ENCODE measurements at places on chromosomes 3 and 15.

DNA sequence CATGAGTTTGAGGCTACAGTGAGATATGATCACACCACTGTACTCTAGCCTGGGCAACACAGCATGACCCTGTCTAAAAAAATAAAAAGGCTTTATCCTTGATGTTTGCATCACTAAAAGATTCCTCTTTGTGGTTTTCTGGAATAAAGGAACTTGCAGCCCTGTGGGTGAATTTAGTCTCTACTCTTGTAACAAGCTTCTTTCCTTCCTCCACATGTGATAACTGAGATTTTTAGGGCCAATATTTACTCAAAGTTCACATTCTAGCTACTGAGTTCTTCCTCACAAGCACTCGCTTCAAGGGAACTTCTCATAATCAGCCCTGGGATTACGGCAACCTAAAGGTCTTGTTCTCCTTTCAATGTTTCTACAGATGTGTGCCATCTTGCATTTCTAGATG is 24.6 kb downstream of the COMMD2 start:
- no peak for DNase-seq

DNA sequence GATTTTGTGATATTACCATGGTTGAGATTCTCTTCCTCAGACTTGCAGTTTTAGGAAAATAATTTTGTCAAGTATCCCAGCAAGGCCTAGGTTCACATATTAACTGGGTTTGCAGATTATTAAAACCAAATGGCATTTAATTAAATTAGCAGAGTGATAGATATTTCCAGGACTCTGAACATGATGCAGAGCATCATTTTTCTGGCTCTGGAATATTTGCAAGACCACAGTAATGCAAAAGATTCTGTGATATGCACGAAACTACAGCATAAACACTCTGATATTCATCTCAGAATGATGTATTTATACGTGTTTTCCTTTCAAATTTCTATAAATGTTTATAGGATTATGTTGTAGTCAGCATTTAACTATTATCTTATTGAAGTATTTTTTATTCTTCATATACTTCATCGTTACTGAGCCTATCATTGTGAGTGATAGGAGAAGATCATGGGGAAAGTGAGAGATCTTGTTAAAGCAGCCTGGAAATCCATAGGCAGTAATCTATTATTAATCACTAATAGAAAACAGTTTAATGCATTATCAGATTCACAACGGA is 1245.6 kb downstream of the OTOL1 start:
- DNase-seq: no peak

DNA sequence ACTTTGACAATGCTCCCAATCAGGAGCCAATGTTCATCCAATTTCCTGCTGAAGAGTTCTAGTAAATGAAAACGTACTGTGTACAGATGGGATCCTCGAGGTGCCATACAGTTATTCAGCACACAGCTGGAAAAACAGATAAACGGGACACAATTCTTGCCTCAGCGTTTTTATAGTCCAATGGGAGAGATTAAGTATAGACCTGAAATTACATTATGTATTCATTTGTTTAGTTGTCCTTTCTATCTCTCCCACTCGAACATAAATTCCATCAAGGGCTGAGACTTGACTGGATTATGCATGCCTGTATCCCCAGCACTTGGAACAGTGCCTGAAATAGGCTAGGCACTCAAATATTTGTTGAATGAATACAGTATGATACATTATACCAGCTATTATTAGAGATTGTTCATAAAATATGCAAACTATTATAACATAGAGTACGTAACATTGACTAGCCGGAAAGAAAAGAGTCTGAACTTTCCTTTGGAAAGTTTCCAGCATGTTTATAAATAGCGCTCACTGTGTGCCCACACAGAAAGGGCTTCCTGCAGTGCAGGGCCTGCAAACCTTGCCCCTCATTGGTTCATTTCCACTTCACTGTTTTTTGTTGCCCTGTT is 27.4 kb upstream of the SNTN start:
- DNase-seq: no peak

DNA sequence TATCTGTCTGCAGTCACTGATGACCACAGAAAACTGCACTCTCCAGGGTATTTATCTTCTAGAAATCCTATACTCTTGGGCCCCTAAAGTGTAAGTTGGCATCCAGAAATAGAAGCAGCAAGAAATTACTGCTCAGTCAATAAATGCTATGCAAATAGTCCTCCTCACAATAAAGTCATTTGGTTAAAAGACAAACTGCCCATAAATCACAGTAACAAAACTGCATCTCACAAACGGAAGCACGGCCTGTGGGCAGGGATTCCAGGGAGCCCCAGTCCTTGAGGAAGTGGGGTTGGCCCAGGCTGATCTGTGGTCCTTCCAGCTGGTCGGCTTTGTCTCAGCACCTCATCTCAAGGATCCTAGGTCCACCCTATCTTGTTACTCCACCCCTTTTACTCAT is 29.7 kb upstream of the SPATA12 start:
- DNase-seq: no peak

- DNase-seq: no peak
These were observed 1.1 kb downstream of the PKM start for GRCh38 chr15:72229947-72230196.

DNA sequence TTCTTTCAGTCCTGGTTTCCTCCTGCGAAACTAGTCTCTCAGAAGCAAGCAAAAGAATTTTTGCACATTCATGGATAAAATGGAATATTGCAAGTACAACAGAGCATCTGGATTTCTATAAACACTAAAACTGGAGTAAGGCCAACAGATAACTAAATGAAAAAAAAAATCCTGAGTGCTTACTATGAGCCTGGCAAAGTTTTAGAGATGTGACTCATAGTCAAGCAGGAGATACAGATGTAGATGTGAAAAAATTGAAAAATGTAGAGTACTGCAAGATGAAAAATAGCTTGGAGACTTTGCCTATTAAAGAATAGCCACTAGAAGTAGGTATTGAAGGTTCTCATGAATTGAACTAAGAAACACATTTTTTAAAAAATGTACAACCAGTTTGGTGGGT is 397.4 kb downstream of the OTOL1 start:
- DNase-seq: no peak

DNA sequence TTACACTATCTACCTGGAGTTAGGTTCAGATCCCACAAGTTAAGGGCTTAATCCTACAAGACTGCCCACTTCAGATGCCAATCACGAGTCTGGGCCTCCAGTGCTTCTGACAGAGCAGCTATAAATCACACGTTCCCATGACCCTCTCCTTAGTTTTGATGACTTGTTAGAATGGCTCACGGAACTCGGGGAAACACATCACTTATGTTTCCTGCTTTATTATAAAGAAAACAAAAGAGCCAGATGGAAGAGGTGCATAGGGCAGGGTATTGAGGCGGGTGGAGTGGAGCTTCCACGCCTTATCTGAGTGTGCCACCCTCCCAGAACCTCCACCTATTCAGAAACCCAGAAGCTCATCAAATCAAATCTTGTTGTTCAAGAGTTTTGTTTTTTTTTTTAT is 170.8 kb downstream of the MOBP start:
- DNase-seq: no peak

DNA sequence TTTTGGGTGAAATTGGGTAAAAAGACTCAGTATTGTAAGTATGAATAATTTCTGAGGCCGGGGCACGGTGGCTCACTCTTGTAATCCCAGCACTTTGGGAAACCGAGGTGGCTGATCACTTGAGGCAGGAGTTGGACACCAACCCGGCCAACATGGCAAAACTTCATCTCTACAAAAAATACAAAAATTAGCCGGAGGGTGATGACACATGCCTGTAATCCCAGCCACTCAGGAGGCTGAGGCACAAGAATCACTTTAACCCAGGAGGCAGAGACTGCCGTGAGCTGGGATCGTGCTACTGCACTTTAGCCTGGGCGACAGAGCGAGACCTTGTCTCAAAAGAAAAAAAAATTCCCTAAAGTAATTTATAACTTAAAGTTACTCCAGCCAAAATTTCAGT is 162.2 kb downstream of the APBA2 start:
- no peak for DNase-seq

Measured in NAMALWA (cell line).